Activated CD4-positive, alpha-beta T cell treated with anti-CD3 and anti-CD28 coated beads, Interleukin-2, amount 50 U/mL, for 48 hours (primary cell): ENCODE measurements at places on chromosomes 5 and 9.

GRCh38 chr9:136578915-136579649, 33.2 kb upstream of the NOTCH1 start:
- no peak for DNase-seq

- DNase-seq: no peak
Observed at GRCh38 chr5:96492459-96493047, 59.5 kb upstream of the PCSK1 start.

DNA sequence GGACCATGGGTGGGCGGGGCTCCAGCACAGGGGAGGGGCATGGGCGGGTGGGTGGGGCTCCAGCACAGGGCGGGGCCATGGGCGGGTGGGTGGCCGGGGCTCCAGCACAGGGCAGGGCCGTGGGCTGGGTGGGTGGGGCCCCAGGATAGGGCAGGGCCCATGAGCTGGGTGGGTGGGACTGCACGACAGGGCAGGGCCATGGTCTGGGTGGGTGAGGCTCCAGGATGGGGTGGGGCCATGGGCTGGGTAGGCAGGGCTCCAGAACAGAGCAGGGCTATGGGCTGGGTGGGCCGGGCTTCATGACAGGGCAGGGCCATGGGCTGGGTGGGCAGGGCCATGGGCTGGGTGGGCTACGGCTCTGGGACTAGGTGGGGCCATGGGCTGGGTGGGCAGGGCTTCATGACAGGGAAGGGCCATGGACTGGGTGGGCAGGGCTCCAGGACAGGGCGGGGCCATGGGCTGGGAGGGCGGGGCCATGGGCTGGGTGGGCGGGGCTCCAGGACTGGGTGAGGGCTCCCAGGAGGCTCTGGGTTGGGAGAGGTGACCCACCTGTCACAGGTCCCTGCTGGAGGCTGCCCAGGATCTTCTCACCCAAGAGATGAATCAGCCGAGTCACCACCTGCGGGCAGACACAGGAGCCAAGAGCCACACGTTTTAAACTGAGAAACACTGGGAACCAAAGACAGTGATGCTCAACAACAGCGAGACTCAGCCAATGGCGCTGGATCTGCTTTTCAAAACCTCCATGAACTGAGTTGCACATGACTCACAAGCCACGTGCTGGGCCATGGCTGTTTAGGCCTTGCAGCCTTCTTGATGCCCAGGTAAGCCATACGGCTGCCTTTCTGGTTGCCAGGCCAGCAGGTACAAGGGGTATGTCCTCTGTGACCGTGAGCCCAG, 33.6 kb upstream of the NSMF start:
- peak; percentile 11 for DNase-seq

- no peak for DNase-seq
Observed at GRCh38 chr5:146607659-146608332, 91.8 kb upstream of the GPR151 start.

- no peak for DNase-seq
Observed at GRCh38 chr9:111891910-111892499, 4.6 kb upstream of the UGCG start.

- no peak for DNase-seq
Observed at GRCh38 chr5:173457482-173457881, 129.3 kb upstream of the STC2 start.
